Hepatic stellate cell (primary cell): ENCODE measurements at places on chromosomes 3 and 15.

DNA sequence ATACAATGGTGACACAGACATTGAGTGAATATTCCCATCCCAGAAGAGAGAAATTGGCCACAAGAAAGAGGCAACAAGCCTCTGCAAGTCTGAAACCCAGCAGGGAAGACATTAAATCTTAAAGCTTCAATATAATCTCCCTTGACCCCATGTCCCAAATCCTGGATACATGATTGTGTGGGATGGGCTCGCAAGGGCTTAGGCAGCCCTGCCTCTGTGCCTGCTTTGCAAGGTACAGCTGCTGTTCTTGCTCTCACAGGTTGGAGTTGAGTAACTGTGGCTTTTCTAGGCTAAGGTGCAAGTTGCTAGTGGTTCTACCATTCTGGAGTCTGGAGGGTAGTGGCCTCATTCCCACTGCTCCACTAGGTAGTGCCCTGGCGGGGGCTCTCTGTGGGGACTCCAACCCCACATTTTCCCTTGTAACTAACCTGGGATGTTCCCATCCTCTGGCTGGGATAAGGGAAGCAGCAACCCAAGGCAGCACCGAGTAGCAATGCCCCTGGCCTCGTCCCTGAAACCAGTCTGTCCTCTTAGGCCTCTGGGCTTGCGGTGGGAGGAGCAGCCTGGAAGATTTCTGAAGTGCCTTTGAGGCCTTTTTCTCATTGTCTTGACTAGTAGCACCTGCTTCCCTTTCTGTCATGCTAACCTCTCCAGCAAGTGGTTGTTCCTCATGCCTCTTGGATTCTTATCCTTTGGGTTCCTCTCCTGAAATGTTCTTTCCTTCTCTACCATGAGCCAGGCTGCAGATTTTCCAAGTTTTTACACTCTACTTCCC, 90.0 kb downstream of the FAM174B start:
- DNase-seq: no peak

- DNase-seq: no peak
Observed at GRCh38 chr15:87563869-87564268, 692.7 kb downstream of the NTRK3 start.

GRCh38 chr15:74345051-74345450, 22.4 kb downstream of the CYP11A1 start:
- DNase-seq: no peak

DNA sequence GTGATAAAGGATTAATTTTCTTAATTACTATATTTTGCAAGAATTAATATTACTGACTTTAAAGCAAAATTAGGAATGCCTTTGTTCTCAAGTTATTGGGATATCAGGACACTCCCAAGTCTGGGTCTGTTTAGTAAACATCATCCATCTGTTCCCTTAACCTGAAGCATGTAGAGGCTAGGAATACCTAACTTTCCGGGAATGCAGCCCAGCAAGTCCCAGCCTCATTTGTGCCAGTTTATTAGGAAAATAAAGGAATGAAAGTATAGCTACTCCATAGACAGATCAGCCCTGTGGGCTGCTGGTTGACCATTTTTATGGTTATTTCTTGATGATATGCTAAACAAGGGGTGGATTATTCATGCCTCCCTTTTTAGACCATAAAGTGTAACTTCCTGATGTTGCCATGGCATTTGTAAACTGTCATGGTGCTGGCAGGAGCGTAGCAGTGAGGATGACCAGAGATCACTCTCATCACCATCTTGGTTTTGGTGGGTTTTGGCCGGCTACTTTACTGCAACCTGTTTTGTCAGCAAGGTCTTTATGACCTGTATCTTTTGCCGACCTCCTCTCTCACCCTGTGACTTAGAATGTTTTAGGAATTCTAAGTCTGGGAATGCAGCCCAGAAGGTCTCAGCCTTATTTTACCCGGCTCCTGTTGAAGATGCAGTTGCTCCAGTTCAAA, 540.2 kb downstream of the NAALADL2 start:
- no peak for DNase-seq

- DNase-seq: no peak
Observed at GRCh38 chr15:34512628-34513027, 70.8 kb downstream of the GOLGA8B start.

DNA sequence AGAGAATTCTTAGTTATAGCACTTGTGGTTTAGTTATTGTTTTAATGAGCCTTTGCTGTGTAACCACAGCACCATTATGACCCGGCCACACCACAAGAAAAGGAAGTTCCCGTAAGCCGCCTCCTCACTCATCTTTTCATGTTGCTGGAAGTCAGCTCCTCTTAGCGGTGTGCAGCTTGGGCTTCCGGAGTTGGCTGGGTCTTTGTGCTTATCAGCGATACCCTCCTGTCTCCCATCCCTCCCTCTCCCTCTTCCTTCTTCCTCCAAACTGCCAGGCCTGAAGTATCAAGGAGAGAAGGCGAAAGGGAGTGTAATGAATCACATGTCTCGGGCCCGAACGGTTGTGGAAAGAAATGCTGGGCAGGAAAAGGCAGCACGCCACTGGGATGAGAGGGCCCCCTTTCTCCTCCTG, 353.5 kb downstream of the MCTP2 start:
- no peak for DNase-seq

- DNase-seq: no peak
Observed at GRCh38 chr3:42979044-42979972, at the start of gene GASK1A. GASK1A (plus strand) TSS chr3:42979311; CDS start chr3:42979643, 332 bp downstream.

GRCh38 chr3:190309414-190309813, 12.8 kb downstream of the CLDN1 start:
- no peak for DNase-seq

GRCh38 chr3:141366285-141367037, 1.8 kb upstream of the ZBTB38 start:
- peak; percentile 60 for DNase-seq

GRCh38 chr15:42359249-42359648, at the start of gene CAPN3:
CAPN3 (plus strand) TSS chr15:42359501; CDS start chr15:42359806, 305 bp downstream.
- no peak for DNase-seq

DNA sequence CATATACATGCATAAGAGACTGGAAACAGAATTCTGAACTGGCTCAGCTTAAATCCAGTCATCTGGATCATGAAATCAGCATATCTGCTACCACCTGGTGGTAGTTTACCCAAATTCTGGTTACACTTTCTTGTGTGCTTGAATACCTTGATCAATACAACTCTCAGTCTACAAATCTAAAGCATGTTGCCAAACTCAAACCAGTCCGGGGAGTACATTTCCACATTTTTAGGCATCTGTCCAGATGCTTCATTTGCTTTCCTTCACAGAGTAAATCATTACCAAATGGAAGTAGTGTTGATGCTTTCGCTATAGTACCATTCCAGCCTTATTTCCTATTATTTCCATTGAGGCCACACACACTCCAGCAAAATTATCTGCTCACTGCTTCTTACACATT, 126.4 kb downstream of the P2RY1 start:
- DNase-seq: no peak

GRCh38 chr3:38039101-38039898, at the start of gene DLEC1:
DLEC1 (plus strand) TSS chr3:38039208; CDS start chr3:38039226, 18 bp downstream.
- peak; percentile 63 for DNase-seq

- no peak for DNase-seq
Observed at GRCh38 chr15:71301958-71302621, 186.8 kb downstream of the THSD4 start.

DNA sequence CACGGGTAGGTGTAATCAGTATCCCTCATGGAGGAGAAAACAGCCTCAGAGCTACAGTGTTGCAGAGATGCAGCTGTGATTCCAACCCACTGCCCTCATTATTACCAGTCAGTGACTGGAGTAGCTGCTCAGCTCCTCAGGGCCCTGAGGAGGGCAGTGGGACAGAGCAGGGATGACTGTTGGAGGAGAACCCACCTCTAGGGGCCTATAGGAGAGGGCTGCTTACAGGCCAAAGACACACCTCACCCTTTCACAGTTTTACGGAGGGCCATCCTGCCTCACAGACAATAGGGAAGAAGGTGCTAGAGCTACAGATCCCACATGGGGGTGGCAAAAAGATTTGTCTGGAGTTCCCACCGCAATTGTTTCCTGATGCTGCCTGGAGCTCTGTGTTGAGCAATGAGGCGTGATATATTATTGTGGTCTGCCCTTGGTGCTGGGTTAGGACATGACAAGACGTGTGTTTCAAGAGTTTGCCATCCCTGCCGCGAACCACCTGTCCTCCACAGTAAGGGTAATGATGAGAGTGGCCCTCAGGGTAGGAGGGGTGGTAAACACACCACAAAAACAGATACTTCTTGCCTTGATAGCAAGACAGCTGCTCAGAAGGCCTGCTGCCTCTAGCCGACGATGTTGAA, 140.5 kb upstream of the TPM1 start:
- no peak for DNase-seq

GRCh38 chr3:129638481-129638880, 32.0 kb upstream of the PLXND1 start:
- DNase-seq: no peak

GRCh38 chr3:196931828-196932587, 10.3 kb downstream of the NCBP2 start:
- no peak for DNase-seq

DNA sequence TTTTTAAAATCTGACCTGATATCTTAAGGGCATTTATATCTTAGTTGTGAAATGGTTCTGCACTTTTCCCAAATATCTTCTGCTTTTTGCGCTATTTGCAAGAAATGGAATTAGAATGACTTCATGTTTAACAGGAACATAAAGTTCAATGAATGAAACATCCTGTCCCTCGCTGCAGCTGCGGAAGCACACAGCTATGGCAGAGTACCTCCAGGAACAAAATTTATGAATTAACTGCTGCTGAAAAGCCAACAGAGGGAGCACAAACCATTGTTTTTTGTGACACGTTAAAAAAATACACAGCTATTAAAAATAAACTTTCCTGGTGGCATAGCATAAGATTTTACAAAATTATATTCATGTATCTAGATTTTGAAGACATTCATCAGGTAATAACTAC, 404.4 kb upstream of the MDFIC2 start:
- DNase-seq: no peak

DNA sequence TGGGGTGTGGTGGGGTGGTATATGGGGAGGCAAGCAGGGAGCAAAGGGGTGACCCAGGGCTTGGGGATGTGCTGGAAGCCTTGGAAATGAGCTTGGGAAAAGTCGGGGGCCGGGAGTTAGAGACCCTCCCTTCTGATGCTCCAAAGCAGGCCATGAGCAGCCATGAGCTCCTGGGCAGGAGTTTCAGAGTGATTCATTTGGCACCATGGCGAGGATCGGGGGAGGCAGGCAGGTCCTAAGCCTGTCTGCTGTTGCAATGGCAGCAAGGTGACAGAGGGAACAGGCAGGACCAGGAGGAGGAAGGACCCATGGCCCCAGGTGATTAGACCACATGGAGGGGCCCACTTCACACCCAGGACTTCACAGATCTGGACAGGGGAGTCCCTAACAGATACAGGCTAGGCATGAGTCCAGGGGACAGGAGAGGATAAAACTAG, 21.3 kb downstream of the RGMA start:
- no peak for DNase-seq

DNA sequence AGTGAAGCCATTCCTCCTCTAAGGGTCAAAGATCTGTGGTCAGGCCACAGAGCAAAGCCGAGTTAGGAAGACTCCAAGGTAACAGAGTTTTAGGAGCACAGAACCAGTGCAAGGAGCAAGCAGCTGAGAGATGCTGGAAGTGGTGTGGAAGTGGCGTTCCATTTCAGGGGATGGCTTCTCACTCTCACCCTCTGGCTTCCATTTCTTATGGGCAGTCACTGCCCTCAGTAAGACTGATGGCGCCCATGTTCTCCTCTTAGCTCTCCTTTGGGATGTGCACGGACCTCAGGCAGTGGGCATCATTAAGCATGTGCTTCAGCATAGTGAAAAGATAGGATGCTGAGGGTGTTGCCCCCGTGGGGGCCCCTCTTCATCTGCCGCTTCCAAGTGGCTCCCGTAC, 90.3 kb downstream of the ASB7 start:
- DNase-seq: no peak

- DNase-seq: peak; percentile 72
Observed at GRCh38 chr3:57164657-57165573, at the start of gene IL17RD. IL17RD (minus strand) TSS chr3:57165353; CDS start chr3:57165286, 67 bp downstream.

DNA sequence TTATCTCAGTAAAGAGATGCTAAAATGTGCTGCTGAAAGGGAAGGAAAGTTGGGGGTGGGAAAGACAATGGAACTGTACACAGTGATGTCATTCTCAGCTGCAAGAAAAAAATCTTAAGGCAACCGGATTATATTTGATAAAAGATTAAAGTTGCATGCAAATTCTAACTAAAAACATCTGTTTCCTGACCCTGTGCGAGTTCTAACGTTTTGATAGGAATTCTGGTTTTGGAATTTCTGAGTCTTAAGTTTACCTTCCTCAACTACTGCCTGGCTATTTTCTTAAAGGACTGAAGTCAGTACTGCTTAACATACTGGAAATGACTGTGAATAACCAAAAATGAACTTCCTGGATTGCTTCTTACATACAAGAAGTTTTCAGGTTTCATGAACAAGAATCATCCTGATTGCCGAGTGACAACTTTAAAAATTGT, 115.5 kb downstream of the SLC25A26 start:
- DNase-seq: peak; percentile 11

- no peak for DNase-seq
Observed at GRCh38 chr15:31292391-31293015, 34.1 kb upstream of the KLF13 start.

DNA sequence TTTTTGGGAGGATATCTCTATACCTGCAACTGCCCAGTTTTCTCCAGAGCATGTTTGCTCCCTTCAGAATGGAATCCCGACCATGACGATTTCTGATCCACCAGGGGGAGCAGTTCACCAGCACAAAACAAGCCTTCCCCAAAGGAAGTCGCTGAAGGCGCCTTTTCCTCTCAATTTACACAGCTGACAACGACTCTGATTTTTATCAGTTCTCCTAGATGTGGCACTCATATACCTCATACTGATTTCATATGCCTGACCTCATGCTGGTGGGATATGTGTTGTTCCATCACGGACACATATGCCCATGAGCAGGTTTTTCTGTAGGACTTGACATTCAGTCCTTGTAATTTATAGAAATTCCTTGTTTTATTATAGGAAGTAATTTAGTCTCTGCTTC, 1028.2 kb downstream of the MCTP2 start:
- DNase-seq: peak; percentile 30

DNA sequence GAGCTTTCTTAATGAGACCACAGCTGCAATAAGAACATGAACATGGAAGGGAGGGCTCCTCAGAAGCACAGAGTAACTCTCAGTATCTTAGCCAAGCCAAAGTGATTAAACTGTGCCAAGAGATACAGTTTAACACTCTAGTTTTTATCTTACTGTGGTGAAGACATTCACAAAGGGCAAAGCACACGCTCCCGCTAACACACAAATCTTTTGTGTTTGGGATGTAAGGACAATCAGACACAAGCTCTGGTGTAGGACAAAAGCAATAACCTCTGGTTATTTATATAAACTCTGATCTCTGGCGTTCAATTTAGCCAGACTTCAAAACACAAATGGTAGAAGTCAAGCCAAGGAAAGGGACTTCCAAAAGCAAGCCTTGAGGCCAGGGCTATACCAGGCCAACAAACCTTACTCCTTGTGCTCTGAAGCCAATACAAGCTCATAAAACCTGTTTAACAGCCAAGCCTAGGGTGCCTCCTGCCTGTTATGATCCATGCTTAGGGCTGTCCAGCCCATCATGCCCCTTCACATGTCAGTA, 27.8 kb downstream of the DPH3 start:
- no peak for DNase-seq
